Stimulated activated CD4-positive, alpha-beta T cell treated with anti-CD3 and anti-CD28 coated beads, TNF-alpha, amount 100 ng/mL, for 24 hours (primary cell): ENCODE measurements at places on chromosomes 7 and 10.

DNA sequence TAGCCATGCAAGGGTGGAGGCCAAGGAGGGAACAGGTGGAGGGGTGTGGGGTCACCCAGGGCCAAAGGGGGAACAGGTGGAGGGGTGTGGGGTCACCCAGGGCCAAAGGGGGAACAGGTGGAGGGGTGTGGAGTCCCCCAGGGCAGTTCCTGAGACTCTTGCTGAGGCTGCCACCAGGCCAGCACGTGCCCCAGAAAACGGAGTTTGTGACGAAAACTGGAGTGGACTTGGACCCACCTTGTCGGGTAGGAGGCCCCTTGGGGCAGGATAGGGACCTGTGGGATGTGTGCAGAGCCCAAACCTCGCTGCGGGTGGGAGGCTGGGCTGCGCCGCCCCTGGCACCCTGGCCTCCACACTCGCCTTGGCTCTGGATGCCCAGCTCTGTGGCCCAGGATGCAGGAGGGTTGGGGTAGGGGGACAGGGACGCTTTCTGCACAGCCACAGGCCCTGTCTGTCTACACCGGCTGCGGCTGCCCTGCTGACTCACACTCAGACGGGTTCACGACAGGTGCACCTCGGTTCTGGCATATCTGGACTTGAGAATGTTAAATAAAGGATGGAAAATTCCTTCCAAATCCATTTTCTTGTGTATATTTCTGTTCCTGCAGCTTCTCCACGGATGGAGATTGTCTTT is 562 bp upstream of the ADGRA1 start:
- DNase-seq = no peak

GRCh38 chr7:43531700-43532099 is 51.2 kb upstream of the STK17A start:
- DNase-seq = no peak

GRCh38 chr7:3951316-3952055 is 650.4 kb downstream of the SDK1 start:
- no peak for DNase-seq

DNA sequence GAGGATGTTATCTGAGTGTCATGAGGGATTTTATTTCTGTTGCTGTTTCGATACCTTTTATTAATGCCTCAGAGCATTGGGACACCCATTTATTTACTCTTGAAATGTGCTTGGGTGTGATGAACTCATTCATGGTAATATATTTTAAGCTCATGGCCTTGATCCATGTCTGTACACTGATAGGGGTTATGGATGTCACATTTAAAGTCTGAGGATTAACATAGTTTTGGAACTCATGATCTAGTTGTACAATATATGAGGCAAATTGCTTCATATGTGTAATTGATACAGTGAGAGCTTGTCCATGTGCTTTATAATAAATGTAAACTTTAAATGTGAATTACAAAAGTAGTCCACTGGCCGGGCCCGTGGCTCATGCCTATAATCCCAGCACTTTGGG is 23.0 kb upstream of the ZRANB1 start:
- DNase-seq = no peak

DNA sequence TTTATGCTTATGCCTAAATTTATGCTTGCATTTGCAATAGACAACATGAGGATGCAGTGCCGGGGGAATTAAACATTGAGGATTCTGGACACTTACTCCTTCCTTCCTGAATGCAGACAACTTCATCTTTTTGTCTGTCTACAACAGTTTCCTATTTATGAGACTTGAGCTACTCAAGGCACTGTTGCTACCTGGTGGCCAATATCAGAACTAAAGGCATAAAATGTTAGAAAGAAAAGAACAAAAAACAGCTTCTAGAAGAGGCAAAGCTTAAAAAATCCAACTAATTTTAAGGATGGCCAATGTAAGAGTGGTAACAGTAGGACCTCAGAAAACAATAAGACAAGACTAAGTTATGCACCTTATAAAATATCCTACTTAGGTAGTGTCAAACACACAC is 144.5 kb upstream of the PTN start:
- no peak for DNase-seq

DNA sequence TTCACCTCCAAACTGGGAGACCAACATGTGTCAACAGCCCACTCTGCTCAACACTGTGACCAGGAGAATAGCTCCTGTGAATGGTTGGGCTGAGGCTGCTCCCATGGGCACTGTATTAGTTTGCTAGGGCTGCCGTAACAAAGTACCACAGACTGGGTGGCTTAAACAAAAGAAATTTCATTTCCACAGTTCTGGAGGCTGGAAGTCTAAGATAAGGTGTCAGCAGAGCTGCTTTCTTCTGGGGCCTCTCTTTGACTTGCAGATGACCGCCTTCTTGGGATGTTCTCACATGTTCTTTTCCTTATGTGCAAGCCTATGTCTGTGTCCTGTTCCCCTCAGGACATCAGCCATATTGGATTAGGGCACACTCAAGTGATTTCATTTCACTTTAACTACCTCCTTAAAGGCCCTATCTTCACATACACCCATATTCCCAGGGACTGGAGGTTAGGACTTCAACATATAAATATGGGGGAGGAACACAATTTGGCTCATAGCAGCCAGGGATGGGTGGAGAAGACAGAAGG is 90.3 kb downstream of the CPED1 start:
- DNase-seq = no peak

DNA sequence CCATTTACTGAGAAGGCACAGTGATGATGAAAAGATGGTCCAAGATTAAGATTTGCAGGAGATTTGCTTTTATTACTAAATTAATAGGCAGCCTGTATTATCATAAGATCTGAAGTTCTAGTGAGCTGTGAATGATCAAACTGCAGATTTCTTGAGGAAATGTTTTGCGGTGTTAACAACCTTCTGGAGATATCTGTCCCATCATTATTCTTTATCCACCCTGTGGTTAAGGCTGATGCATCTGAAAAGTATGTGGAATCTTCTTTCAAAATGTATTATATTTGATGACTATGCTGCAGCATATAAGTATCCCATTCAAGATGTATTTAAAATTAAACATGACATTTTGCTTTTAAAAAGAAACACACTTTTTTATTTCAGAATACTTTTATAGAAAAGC is 150.3 kb downstream of the POLR1F start:
- DNase-seq = no peak

GRCh38 chr10:132558516-132559413 is 21.2 kb downstream of the INPP5A start:
- no peak for DNase-seq
